ENCODE measurements at places on chromosomes 2 and 18.
A peak's percentile ranks its signal among the peaks of the same experiment; 100 is the strongest.

GRCh38 chr2:238380785-238381184, 45.9 kb upstream of the ASB1 start:
- peak; percentile 68 for DNase-seq

DNA sequence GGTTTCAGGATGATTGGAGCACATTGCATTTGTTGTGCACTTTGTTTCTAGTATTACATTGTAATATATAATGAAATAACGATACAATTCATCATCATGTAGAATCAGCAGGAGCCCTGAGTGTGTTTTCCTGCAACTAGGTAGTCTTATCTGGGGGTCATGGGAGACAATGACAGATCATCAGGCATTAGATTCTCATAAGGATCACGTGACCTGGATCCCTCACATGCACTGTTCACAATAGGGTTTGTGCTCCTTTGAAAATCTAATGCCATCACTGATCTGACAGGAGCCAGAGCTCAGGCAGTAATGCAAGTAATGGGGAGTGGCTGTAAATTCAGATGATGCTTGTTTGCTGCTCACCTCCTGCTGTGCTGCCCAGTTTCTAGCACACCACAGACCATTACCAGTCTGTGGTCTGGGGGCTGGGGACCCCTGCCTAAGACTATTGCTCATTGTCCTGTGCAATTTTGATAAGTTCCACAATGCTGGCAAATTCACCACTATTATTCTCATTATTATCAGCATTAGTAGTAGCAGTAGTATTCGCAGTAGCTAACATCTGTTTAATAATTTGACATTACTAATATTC, 428.7 kb upstream of the TNP1 start:
- no peak for DNase-seq

GRCh38 chr2:47203995-47204394, 48.9 kb upstream of the STPG4 start:
- DNase-seq = no peak

- DNase-seq = no peak
Measured at GRCh38 chr18:67621049-67621713, 104.7 kb upstream of the DSEL start.

GRCh38 chr2:1047485-1047884, 96.8 kb downstream of the SNTG2 start:
- DNase-seq = peak; percentile 23

DNA sequence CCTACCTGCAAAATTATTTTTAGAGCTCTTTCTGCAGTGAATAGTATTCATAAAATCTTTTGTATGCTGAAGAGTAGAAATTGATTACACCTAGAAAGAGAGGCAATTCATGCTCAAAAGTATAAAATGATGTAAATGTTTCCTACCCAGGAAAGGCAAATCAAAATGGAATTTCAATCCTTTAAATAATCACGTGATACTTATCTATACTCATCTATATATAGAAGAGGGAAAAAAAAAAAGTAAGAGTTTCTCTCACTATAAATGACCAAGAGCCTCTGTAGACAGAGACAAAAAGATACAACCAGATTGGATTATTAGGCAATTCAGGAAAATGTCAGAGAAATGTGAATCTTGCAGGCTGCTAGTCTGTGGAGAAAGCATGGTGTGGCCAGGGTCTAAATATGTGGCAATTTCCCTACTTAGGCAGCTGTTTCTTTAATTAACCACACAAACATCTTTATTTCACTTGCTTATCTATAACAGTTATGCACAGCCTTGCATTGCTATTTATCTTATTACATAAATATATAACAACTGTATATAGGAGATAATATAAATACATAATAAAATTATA, 39.5 kb downstream of the METTL8 start:
- no peak for DNase-seq

- peak; percentile 63 for DNase-seq
Measured at GRCh38 chr2:112768432-112768831, 4.0 kb upstream of the CKAP2L start.

GRCh38 chr2:218245214-218245613, 15.6 kb upstream of the GPBAR1 start:
- DNase-seq = no peak

GRCh38 chr2:124514236-124514635, 489.1 kb downstream of the CNTNAP5 start:
- DNase-seq = no peak

DNA sequence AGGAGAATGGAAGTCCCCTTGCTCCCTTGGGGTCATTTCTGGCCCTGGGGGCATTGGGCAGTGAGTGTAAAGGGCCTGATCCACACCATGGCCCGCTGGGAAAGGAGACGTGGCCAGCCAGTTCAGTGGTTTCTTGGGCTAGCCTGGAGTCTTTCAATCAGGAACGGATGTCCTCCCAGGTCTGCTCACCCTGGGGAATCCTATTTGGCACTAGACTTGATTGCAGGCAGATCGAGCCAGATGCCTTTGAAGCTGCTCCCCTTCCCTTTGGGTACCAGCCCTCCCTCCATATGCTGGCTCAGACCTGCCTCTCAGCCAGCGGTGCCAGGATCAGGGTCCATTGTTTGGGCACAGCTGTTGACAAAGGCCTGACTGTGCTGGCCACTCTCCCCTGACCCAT, 11.0 kb downstream of the FBLN7 start:
- no peak for DNase-seq

GRCh38 chr18:48840491-48840877, 110.3 kb downstream of the SMAD7 start:
- no peak for DNase-seq

DNA sequence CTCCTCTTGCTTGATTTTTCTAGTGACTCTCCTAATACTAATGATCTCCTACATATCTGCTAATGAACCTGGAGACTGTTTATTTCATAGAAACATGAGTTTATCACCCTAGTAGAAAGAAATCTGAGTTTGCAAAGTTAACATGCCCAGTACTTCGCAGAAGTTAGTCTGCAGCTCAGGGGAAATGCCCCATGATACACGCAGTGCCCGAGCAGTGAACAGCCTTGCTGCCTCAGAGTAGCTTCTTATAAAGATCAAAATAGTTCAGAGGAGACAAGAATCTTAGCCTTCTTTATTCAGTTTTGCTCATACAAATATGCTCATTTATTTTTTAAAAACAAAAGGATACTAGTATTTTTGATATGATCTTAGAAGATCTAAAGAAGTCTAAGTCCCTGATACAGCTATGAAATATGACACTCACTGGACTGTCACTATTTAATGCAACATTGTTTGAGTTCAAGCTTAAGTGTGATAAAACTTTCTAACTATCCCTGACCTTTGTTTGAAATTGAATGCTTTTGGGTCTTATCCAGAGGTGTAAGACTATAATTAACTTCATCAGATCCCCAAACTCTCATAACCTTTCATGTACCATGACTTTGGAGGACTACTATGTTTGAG, 20.5 kb downstream of the FRZB start:
- DNase-seq = peak; percentile 2

- no peak for DNase-seq
Measured at GRCh38 chr2:56985609-56986008, 801.8 kb downstream of the CCDC85A start.

DNA sequence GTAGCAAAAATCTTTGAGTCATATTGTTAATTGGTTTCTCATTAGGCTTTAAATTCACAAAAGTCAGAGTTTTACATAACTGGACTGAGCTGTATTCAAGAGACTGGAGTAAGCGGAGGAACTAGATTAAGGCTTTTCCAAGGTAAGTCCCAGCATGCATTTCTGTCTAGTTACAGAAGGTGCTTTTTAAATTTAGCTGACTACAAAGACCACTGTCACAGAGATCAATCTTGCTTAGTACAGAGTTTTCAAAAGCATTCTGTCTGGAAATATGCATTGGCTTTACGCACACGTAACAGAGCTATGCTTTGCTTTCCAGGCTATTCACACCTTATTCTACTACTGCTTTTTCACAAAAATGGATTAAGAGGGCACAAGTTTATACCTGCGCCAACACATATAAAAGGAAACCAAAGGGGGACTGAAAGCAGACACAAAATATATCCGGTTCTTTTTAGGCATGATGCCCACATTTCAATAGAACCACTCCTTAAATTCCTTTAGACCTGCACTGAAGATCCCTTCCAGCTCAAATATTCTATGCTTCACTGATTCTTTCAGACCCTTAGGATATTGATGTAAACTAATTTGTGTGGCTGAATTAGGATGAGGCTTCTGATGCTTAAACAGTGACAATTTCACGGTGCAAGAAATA, 560.7 kb upstream of the CRIM1 start:
- DNase-seq = no peak

- DNase-seq = no peak
Measured at GRCh38 chr2:100483895-100484294, 13.6 kb downstream of the NMS start.

GRCh38 chr18:9803063-9803697, 82.6 kb upstream of the TXNDC2 start:
- DNase-seq = peak; percentile 27

DNA sequence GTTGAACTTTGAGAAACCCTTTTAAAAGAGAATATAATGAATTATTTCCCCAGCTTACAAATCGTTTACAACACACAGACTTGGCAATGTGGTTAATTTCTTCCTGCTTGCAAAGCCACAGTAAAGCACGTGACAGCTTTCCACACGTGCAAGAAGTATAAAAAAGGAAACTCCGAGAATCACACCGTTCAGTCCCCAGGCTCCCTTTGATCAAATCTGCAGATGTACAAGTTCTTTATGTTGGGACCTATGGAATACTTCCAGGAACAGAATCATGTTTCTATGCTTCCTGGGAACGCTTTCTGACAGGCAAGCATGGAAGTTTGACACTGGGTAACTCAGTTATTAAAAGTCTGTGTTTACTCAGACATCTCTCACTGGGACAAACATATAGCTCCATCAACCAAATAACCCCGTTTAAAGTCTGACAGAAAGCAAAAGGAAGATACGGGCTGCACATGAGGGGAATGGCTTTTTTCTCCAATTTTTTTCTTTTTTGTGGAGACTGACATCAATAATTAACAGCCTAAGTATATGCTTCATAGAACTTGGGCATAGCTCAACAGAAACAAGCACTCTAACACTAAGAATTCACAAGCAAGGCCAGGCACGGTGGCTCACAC, 134.8 kb downstream of the EIPR1 start:
- DNase-seq = peak; percentile 26

- DNase-seq = no peak
Measured at GRCh38 chr2:62197011-62197924, 1.4 kb downstream of the B3GNT2 start.

DNA sequence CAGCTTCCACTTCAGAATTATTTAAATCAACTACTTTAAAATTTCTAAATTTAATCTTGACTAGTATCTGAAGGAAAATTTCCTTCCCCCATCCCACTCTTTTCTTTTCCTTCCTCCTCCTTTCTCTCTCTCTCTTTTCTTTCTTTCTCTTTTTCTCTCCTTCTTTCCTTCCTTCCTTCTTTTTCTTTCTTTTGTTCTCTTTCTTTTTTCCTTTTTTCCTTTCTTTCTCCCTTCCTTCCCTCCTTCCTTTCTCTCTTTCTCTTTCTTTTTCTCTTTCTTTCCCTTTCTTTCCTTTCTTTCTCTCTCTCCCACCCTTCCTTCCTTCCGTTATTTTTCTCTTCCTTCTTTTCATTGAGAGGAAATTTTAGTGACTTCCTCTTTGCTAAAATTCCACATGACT, 132.0 kb upstream of the CDH19 start:
- DNase-seq = no peak

DNA sequence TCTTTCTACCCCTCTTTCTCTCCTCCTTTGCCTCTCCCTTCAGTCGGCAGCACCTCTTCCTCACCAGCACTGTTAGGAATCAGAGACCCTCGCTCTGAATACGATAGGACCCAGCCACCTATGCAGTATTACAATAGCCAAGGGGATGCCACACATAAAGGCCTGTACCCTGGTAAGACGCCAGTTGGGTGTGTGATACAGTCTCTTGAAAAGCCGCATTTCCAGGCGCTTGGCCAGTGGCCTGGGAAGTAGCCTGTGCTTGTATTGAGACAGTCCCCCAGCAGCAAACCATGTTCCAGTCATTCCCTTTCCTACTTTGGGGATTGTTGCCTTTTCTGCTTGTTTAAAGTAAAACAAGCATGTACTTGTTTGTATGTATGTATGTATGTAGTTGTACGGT, 118.4 kb upstream of the DAPL1 start:
- no peak for DNase-seq

DNA sequence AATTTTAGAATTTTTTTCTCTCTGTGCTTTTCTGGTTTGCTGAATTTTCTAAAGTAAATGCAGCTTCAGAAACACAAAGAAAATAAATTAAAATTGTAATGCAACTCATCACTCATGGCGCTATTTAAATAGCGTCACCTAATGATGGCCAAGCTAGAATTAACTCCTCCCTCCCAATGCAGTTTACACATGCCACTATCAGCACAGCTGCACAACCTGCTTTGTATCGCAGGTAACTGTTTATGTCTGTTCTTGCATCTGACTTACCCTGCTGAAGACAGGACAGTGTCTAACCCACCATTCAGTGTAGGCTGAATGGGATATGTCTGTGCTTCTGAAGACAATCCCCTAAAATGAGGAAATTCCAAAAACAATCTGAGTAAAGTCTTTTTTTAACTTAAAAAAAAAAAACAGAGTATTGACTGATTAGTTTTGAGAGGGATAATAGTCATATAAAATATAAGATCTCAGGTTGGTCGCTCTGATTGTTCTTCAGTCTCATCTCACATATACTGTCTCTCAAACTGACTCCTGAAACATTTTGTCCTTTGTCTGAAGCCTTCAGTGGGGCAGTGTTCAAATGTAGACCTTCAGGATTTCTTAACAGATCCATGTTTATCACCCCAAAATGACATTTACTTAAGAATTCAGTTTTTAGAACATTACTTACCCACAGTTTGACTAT, 271.4 kb downstream of the ZEB2 start:
- no peak for DNase-seq

GRCh38 chr2:42249284-42249683, 80.1 kb downstream of the EML4 start:
- no peak for DNase-seq

DNA sequence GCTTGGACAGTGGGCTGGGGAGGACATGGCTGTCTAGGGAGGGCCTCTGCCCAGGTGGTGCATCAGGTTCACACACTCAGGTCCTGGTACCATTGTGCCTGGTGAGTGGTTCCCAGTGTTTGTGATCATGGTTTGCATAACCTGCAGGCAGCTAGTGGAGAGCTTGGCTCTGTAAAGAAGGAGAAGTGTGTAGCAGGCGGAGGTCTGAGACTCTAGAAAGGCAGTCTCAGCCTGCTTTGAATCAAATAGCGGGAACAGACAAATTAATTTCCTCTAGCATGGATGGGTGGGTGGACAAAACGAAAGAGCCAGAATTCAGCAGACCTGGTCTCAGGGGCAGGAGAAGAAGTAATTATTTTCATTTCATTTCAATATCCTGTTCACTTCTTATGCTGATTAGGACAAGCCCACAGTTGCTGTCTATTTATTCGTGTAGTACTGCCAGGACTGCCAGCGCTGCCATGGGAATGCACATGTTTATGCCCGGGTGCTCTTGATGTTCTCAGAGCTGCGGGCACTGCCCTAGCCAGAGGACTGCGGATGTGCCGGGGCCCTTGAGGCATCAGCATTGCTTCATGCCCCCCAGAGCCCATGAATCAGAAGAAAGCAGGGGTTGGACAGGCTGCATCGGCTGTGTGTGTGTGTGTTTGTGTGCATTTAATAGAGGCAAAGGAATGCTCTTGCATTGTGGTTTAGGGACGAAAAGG, 45.4 kb upstream of the DLX2 start:
- peak; percentile 41 for DNase-seq

Measured in fibroblast of mammary gland (primary cell).